ENCODE measurements at places on chromosomes 5 and 9. TPM values are rescaled to one million over a fixed set of nuclear protein-coding genes. Genes with fewer than 3 reads are reported as not detected.

DNA sequence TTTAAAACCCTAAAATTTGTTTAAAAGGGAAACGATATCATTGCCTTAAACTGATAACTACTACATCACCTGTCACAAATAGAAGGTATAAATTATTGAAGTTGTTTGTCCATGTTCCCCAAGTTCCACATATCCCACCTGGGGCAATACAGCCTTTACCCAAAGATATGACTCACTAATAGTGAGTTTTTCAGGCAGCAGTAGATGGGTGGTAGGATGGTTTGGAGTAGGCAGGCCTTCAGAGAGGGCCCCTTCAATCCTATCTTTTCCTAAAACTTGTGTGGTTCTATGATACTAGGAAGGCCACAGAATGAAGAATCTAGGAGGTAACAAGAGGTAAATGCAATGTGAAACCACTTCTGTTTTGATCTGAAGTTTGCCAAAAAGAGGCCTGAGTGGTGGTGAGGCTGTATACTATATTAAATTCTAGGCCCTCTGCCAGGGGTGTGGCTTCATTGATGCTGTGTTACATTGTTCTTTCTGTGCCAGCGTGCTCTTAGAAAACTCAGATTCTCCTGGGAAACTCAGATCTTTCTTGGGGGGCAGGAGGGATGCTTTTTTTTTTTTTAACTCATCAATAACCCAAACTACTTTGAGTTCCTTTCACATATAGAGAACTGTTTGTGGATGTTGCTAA lies 7.2 kb downstream of the CYSTM1 start:
- DNase-seq: no peak

GRCh38 chr9:124298646-124299235 lies 41.0 kb downstream of the NEK6 start:
- no peak for DNase-seq

GRCh38 chr5:147661541-147661940 lies 121.0 kb downstream of the JAKMIP2 start:
- no peak for DNase-seq

Gene UAP1L1
- 7.5 TPM for total RNA-seq

Gene CCDC187
- total RNA-seq: not detected

- DNase-seq: no peak
Observed at GRCh38 chr5:150460781-150461180, 11.2 kb upstream of the RPS14 start.

Gene SAPCD2
- total RNA-seq: 3.5 TPM

- DNase-seq: no peak
Observed at GRCh38 chr5:157574456-157575380, 857 bp downstream of the ADAM19 start.

DNA sequence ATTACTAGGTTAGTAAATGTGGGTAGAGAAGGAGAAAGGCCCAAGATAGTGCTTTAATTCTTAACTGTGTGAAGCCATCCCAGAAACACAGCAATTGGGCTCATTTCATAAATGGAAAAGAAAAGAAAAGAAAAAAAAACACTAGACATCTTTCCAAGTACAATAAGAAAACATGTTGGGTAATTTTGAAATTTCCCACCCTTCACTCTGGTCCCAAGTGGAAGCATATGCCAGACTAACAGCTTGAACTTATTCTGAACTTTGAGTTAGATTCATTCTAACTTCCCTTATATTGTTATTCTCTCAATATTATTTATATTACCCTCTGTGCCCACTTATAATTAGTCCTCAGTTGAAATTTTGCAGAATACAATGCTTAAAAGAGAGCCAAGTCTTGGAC lies 113.4 kb upstream of the GHR start:
- no peak for DNase-seq

Gene TNPO1
- total RNA-seq: 93.0 TPM

- DNase-seq: no peak
Observed at GRCh38 chr5:108084105-108084504, 297.8 kb downstream of the FBXL17 start.

Gene CA9
- 1.1 TPM for total RNA-seq

- DNase-seq: no peak
Observed at GRCh38 chr5:7018601-7019000, 305.4 kb downstream of the TENT4A start.

GRCh38 chr9:20197976-20198685 lies 409.3 kb upstream of the SLC24A2 start:
- DNase-seq: no peak

DNA sequence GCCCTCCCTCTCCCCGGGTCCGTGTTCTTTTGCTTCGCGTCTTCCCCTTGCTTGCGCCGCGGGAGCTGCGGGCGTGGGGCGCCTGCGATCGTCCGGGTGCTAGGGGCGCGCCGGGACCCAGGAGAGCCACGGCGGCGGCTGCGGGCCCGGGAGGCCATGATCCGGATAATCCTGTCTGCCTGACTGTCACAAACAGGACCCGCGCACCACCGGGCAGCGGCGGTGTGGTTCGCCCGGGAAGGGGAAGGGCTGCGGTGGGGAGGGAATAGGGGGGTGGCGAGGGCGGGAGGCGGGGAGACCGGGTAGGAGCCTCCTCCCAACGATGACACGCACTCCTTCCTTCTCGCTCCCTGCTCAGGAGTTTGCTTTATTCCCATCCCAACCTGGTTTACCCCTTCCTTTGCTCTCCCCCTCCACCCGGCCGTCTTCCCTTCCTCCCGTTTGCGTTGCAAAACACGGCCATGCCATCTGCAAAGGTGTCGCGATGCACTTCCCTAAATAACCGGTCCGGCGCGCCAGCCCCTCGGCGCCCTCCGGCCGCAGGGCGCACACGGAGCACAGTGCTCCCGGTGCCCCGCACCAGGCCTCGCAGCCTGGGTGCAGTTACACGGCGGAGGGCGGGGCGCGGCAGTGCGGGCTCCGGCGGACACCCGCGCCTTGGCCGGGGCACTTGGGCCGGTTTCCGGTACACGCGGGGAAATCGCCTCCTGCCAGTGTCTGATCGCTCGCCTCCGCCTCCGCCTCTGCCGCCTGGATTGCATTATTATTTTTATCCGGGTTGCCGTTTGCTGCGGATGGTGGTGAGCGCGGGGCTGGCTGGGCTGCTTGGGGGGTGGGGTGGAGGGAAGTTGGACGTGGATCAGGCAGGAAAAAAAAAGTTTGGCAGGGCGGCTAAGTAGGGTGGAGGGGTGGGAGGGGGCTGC lies 1.5 kb downstream of the SMARCA2 start:
- DNase-seq: peak; percentile 67

- DNase-seq: no peak
Observed at GRCh38 chr9:93665637-93666438, 89.5 kb downstream of the PHF2 start.

- DNase-seq: no peak
Observed at GRCh38 chr5:67081261-67081660, 115.3 kb downstream of the CD180 start.

GRCh38 chr9:73497796-73498195 lies 346.1 kb downstream of the ANXA1 start:
- no peak for DNase-seq

DNA sequence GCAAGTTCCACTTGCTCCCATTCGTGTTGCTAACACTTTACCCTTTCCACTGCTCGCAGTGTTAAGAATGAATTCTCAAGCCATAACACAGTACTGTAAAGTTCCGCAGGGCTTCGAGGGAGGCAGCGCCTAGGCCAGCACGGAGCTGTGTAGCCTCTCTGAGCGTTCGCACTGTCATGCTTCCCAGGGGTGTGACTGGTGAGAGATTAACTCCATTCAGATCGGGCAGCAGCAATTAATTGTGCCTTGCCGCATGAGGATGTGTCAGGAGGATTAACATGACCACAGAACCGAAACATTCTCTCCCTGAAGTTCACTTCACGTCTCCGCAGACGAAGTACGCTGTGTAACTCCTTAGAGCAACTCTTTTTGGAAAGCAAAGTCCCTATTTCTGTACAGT lies 23.2 kb downstream of the ZBTB34 start:
- no peak for DNase-seq

Gene SLC36A3
- total RNA-seq: not detected

Gene TLX3
- total RNA-seq: not detected

DNA sequence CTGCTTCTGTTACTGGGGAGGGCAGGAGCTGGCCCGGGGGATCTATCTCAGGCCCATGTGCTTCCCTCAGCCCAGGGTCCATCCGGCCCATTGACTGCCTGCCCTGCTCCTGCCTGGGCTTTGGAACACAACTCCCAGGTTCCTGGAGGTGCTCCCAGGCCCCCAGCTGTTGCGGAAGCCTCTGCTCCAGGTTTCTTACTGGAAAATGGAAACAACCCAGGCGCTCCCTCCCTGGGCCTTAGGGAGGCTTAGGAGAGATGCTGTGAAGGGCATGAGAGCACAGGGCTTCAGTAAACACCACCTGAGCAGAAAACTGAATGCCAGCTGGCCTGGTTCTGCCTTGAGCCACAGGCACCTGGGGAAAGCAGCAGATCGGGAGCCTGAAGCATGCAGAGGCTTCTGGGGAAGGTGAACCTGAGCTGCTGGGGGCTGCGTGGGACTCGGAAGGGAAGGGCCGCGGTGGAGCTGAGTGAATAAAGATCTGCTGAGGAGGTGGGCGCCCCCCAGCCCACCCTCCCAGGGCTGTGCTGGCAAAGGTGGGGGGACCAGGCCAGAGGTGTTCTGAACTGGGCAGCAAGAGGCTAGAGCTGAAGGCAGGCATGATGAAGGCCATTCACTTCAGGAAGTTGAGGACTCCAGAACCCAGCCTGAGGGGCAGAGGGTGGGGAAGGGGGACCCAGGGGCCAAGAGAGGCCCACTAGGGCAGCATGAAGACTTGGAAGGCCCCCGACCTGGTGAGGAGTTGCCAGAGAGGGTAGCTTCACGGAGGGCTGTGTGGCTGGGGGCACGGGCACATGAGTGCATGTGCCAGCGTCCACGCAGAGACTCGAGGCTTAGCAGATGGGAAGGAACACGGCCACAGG lies 64.8 kb downstream of the SHB start:
- DNase-seq: no peak

Gene GDF9
- 1.1 TPM for total RNA-seq

DNA sequence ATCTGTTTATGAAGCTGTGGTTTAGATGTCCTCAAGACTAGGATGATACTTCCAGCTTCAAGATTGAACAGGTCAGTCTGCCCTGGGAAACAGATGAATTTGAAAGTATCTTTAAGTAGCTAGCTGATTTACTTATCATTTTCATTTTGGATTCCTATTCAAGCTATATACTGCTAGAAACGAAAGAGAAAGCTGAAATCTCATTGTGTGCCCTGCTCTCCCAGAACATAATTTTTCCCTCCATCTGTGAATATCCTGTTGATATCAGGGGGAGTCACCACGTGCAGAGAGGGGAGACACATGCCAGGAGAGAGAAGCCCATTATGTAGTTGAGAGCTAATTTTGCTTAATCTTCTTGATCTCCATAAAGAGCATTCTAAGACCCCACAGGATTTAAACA lies 439.1 kb downstream of the NR2F1-AS1 start:
- no peak for DNase-seq

DNA sequence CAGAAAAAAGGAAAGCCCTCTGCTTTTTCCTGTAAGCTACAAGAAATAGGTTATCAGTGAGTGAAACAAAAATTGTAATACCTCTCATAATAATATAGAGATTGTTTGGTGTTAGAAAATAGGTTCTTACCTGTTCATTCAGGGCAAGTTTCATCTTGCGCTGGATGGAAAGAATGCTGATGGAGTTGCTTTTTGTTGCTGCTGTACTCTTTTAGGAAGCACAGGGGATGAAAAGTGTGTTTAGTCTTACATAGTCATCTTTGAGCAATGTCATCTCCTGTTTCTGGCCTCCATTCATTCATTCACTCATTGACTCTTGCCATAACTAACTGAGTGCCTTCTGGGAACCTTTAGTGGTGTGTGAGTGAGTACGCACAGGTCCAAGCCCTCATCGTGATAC lies 6.4 kb downstream of the ENTREP1 start:
- DNase-seq: no peak

- DNase-seq: no peak
Observed at GRCh38 chr9:127910613-127911205, 6.1 kb downstream of the ST6GALNAC4 start.

Gene CD274
- total RNA-seq: 34.5 TPM

DNA sequence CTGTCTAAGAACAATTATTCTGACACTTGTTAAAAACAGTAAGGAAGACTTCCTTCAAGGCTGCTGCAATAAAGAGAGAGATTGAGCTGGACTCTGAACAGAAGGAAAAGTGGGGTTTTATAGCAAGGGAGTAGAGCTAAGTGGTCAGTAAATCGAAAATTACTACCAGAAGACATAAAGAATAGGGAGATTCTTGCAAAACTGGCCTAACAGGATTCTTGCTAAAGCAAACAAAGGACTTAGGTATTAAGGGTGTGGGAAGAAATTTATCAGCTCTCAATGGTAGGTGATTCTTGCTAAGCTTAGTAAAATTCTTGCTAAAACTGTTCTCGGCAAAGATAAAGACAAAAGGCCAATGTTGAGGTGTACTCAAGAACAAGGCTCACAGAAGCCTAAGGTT lies 300.5 kb downstream of the SLCO4C1 start:
- DNase-seq: no peak

Gene IFNE
- total RNA-seq: not detected

- DNase-seq: peak; percentile 4
Observed at GRCh38 chr5:122311961-122312590, at the start of gene SNCAIP. SNCAIP (plus strand) TSS chr5:122312237; CDS start chr5:122391135, 78,898 bp downstream.

DNA sequence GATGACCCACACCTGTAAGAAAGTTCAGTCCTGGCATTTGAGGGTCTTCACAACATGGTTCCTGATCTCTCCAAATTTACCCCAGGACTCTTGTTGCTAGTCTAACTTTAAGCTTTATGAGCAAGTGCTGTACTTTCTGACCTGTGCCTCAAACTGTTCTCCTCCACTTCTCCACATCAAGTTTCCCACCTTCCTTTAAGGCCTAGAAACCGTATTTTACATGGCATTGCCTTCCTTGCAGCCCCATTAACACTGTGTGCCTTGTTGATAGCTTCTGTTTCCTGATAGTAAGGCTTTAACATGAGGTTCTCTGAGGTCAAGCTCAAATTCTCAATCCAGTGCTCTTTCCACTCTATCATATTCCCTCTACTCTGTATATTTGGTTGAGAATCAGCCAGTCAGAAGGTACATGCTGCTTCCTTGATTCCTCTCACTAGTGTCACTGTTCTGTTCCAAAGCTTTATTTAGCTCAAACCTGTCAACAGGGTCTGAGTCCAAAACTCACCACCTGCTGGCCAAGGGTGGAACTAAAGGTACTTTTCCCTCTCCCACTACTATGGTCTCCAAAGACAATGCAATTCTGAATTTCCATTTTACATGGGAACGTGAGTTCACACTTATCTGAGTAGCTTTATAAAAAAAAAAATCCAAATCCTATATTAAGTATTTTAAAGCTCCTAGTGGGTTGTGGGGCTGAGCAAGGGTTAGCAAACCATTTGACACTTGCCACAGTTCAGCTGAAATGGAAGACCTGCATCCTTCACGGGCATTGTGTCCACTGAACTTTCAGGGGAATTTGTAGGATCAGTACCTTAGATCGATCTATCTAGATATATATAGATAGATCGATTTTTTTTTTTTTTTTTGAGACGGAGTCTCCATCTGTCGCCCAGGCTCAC lies 21.1 kb downstream of the VCP start:
- no peak for DNase-seq

Measured in activated naive CD4-positive, alpha-beta T cell treated with anti-CD3 and anti-CD28 coated beads, Interleukin-2, amount 50 U/mL, for 72 hours (primary cell).